ENCODE measurements at places on chromosomes 12 and 14.

- DNase-seq: no peak
Measured at GRCh38 chr14:52121441-52121840, 52.6 kb upstream of the NID2 start.

GRCh38 chr12:110183386-110183785, 59.2 kb downstream of the IFT81 start:
- no peak for DNase-seq

DNA sequence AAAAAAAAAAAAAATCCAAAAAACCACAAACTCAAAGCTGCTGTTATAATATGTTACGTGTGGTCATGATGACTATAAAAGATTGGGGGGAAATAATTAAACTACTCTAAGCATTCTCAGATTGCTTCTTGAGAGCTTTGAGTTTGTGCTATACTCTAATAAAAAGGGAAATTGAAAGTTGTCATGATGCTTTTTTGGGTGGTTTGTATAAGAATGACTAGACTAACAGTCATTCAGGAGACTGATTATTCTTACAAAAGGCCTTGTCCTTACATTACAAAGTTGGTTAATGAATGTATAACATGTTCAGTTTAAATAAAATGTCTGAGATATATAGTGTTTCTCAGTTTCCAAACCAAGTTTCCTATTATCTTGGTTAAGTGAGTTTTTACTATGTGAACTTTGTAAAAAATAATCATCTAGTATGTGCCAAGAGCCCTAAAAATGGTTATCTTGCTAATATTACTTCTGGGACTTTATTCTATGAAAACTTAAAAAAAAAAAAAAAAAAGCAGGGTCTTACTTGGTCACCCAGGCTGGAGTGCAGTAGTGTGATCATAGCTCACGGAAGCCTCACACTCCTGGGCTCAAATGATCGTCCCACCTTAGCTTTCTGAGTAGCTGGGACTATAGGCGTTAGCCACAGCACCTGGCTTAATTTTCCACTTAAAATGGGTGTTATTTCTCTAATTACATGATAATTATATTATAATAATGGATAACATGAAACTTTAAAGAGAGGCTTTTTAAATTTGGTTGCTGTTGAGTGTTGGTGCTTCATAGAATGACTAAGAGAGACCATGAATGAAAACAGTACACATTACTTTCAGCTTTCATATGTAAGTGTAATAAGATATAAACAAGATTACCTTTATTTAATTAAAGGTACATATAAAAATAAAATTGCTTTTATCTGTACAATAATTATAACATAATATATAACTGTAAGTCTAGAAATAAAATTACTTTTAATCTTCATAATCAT, 459.6 kb upstream of the RGS6 start:
- DNase-seq: no peak

DNA sequence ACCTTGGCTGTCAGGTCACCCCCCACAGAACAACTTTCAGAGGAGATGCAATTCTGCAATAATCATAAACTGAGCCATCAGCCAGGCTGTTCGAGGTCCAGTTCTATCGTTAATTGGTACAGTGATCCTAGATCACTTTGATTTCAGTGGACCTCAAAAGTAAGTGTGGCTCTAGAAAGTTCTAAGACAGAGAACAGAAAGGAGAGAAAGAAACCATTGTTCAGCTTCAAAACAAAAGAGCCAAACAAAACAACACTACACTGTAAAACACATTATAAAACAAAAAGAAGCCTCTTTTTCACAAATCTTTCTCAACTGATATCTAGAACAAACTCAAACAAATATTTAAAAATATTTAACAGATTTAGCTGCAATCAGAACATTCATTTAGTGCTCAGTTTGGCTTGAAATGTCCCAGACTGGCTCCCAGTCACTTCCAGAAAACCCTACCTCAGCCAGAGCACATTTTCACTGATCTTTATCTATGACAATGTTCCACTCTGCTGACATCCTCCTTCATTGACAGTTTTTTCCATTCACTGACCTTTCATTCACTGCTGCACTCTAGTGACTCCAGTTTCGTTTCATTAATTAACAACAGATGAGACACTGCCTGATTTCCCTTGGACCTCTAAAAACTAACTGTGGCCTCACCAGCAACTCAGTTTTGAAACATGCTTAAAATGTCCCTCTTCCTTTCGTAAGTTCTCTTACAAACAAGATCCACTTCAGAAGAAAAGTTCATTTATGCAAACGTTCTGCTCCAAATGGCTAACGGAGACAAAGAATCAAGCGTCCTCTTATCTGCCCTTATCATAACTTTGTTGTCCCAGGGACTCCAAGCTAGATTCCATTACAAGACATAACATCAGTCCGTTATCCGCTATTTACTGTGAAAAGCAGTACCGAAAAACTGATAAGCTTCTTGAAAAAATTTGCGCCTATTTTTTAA, 56.8 kb downstream of the DUSP16 start:
- DNase-seq: no peak

DNA sequence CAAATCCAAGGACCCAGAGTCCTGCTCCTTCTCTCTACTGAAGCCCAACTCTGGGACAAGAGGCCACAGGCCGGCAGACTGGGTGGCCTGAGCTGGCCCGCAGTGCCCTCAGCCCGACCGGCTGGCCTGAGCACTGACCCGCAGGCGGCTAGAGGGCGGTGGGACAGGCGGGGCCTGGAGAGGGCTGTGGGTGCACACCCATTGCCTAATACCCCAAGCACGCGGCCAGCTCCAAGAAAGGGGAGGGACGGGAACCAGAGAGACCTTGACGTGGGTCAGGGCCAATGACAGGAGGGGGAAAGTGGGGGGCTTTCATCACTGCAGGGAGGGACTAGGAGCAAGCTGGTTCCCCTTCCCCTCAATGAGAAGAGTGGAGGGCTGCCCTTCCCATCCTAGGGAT, 2.0 kb upstream of the WNT10B start:
- DNase-seq: no peak

DNA sequence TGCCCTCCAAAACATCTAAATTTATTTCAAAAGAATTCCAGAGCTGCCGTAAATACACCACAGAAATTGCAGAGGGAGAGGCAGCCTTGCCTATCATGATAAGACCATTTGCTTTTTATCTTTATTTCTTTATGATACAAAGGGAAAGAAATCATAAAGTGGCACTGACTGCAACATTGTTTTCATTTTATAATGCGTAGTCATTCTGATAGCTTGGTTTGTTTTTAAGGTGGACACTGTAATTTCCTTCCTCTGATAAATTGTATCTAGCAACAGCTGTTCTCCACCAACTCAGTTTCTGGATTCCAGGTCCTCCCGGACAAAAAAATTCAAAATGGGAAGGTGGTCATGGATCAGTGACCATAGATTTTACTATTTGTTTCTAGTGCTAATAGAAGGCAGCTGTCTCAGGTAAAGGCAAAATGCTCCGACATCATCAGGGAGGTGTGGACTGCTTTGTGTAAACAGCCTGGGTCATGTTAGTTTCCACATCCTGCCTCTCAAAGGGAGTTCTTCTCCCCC, 623 bp upstream of the TSPAN8 start:
- no peak for DNase-seq

DNA sequence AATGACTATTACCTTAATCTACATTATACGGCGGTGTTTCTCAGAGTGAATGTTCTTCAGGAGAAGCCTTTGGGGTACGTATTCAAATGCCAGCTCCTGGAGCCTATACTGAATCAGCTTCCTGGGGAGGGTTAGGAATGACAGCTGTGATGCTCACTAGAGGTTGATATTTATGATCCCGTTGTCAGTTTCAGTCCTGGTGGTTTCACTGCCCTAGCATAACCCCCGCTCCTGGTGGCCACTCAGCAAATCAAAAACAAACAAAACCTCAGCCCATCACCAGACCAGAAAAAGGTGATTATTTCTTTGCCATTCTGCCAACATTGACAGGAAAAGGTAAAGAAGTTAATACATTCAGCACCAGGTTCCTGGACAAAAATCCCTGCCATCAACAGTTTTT, 136.5 kb upstream of the CRY1 start:
- DNase-seq: no peak

DNA sequence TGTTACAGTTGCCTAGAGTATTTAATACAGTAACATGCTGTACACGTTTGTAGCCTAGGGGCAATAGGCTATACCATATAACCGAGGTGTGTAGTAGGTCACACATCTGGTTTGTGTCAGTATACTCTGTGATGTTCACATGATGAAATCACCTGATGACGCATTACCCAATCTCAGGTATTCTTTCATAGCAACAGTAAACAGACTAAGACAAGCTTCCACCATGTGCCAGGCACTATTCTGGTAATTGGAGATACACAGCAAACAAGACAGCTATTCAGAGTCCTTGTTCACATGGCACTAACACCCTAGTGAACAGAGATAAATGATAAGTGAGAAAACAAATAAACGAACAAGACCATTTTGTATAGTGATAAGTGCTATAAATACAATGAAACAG, 3.8 kb upstream of the PDE3A start:
- DNase-seq: no peak

GRCh38 chr12:52350021-52350620, 17.2 kb downstream of the KRT85 start:
- DNase-seq: no peak

DNA sequence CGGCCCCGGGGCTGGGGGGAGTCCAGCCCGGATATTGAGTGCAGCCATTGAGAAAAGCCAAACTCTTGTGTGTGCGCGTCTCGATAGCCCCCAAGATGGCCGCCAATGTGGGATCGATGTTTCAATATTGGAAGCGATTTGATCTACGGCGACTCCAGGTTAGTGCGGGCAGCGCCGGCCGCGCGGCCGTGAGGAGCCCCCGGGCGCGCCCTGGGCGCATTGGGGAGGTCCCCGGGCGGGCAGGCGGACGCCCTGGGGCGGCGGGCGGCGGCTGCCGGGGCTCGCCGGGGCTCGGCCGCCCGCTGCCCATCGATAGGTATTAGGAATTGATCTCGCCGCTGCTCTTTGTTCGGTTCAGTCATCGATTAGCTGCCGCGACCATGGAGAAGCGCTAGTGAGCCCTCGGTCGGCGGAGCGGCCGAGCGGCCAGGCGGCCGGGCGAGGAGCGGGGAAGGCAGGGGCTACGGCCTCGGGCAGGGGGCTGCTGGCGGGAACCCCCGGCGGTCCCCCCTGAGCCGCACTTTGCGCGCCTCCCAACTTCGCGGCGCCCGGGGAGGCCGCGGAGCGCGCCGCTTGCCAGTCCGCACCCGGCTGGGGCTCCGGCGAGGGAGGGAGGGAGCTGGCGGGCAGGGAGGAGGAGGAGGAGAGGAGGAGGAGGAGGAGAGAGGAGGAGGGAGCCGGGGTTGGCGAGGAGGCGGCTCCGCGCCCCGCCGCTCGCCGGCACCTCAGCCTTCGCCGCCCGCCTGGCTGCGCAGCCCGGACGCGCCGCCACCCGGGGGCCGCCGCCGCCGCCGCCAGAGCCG, 113.9 kb upstream of the MYL2 start:
- no peak for DNase-seq

- DNase-seq: no peak
Measured at GRCh38 chr14:32381869-32382268, 52.8 kb downstream of the AKAP6 start.

DNA sequence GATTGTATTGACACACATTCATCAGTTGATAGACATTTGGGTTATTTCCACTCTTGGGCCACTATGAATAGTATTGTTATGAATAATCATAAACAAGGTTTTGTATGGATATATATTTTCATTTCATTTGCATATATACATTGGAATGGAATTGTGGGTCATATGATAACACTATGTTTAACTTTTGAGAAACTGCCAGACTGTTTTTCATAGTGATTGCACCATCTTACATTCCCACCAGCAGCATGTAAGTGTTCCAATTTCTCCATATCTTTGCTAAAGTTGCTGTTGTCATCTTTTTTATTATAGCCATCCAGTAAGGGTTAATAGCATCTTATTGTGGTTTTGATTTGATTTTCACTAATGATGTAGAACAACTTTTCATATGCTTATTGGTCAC, 198.5 kb upstream of the PPFIA2 start:
- no peak for DNase-seq

GRCh38 chr12:127412866-127413265, 854.1 kb upstream of the TMEM132C start:
- no peak for DNase-seq

- no peak for DNase-seq
Measured at GRCh38 chr12:52506858-52507715, 13.1 kb downstream of the KRT5 start.

DNA sequence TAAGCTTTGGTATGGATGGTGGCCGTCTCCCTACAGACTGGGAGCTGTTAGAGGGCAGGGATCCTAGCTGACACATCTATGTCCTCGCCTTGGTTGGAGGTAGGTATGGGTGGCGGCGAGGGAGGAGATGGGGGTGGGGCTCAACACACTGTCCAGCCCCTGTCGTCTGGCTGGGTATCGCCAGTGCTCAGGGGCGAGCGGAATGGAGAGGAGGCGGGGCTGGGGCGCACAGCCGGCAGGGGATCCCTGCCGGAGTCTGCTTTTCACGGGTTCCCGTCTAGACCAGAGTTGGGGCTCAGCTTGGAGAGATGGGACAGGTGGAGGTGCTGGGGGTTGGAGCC, 16.1 kb downstream of the TAMALIN start:
- DNase-seq: no peak

DNA sequence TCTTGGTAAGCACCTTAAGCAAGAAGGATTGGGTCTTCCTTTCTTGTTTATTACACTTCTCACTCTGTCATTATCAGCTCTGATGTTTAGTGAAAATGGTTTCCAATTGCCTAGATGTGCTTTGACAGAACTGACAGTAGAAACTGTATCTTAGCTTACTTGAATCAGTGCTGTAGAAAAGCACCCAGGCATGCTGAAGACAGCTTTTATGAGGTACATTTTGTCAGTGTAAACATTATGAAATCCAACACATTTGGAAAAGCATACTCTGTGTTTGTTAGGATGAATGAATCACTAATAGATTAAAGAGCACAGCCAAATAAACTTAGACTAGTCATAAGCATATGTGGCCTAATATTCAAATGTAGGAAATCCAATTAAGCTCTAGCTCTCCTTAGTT, 290.2 kb upstream of the NPAS3 start:
- DNase-seq: no peak

DNA sequence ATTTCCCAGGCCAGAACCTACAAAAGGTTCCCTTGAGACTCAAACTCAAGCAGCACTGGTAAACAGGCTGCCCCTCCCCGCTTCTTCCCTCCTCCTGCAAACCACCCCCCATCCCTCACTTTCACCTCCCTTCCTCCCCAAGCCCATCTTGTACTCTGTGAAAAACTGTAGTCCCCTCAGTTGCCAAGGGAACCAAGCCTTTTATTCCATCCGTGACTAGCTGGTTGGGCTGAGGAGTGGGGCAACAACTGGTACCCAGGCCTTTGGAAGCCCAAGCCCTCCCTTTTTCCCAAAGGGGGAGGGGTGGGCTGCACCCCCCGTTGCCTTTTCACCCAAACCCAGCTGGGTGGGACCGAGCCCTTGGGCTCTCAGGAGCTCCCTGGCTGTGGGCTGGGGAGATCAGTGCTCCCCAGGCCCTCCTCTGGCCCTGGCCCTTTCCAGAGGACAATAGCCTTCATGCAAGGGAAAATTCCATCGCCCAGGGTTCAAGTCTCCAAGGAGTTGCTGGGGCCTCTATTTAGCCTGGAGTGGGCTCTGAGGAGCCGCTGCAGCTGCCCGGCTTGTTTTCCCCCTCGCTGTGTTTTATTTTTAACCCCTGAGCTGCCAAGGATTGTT, 61.9 kb downstream of the ZFP36L1 start:
- no peak for DNase-seq

GRCh38 chr12:115489253-115489652, 788.2 kb downstream of the MED13L start:
- DNase-seq: no peak
